AG08395 (cell line): ENCODE measurements at places on chromosomes 3 and 15.

GRCh38 chr15:51938286-51938685 is 33.3 kb downstream of the LEO1 start:
- DNase-seq, result no peak

GRCh38 chr3:196003611-196004010 is 78.3 kb downstream of the TFRC start:
- DNase-seq, result no peak

DNA sequence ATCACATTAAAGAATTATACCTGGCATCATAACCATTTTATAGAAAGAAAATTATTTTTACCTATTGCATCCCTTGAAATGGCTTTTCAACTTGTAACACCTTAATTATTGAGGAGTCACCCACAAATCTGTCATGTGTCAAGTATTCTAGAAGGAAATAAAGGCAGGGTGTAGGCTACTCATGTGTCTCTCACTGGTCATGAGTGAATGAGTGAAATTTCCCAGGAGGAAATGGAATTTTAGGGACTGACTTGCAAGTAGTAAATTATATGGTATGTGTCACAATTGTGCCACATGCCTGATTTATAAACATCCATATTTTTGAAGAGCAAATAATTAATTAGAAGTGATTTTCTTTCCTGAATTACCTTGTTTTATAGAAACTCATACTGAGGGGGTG is 310.5 kb upstream of the ADAMTS9 start:
- DNase-seq, result no peak

- DNase-seq, result no peak
Observed at GRCh38 chr3:4750306-4750968, 228.8 kb upstream of the BHLHE40 start.

- DNase-seq, result no peak
Observed at GRCh38 chr3:123713211-123713610, 128.4 kb upstream of the HACD2 start.

DNA sequence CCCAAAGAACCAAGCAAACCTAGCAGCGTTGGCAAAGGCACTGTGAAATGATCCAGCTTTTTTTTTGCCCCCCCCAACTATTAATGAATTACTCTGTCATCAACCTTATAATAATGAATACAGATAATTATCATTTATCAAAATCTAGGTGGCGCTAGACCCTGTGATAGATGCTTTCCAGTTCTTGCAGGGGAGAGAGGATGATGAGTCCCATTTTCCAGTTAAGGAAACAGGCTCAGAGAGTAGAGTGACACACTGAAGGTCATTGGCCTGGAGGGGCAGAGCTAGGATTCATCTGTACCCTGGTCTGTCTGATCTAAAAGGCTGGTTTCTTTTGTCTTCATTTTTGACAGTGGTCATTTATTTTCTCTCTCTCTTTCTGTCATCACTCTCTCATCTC is 5.0 kb downstream of the ACOX2 start:
- DNase-seq, result no peak
